ENCODE measurements at places on chromosomes 12 and 14.

- DNase-seq, result no peak
Measured at GRCh38 chr12:51900323-51900889, 6.9 kb upstream of the ACVRL1 start.

DNA sequence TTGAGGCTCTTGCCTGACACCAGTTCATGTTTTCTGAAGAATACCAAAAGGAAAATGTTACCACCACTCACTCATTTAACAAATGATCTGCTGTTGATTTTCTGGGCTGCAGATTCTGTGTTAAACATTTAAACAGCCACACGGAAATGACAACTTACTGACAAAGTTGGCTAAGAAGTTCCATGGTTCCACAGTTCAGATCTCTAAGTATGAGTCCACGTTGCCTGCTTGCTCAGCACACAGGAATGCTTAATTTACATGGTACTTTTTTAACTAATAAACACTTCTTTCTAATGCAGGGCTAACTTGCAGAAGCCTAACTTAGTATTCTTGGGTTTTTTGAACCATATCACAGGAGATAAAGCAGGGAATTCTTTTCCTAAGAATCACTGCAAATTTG lies 34.7 kb downstream of the PTGER2 start:
- DNase-seq, result no peak

DNA sequence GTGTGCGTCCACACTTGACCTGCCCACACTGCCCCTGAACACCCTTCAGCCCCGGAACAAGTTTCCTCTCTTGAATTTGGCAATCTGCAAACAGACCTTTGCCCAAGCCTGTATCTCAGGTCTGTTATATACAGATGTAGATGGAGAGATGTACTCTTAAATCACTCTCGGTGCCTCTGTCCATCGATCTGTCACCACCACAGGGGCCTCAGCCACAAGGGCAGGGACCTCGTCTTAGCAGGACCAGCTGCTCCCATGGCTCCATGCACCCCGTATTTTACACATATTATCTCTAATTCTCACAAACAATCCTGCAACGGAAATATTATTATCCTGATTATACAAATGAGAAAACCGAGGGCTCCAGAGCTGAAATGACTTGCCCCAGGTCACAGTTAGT lies 313.4 kb downstream of the BCL11B start:
- no peak for DNase-seq

DNA sequence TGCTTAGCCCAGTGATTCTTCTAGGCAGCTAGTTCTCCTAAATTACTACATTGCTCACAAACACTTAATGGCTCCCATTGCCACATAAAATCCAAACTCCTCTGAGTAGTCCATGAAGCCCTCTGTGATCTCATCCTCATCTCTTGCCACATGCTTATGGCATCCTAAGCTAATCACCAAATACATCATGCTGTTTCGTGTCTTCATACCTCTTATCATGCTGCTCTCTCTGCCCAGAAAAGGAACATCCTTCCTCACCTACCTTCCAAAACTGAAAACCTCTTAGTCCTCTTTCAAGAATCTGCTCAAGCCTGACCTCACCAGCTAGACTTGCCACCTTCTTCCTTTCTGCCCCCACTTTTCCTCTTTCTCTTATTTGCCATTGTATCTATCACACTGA lies 108.5 kb downstream of the DUSP6 start:
- no peak for DNase-seq

DNA sequence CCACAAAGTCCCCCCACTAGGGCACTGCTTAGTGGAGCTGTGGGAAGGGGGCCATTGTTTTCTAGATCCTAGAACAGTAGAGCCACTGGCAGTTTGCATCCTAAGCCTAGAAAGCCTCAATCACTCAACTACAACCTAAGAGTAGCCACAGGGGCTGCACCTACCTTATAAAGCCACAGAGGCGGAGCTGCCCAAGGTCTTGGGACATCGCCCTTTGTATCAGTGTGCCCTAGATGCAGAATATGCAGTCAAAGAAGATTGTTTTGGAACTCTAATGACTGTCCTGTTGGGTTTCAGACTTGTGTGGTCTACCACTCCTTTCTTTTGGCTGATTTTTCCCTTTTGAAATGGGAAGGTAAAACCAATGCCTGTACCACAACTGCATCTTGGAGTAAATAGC lies 59.5 kb downstream of the ATP2B1 start:
- no peak for DNase-seq

DNA sequence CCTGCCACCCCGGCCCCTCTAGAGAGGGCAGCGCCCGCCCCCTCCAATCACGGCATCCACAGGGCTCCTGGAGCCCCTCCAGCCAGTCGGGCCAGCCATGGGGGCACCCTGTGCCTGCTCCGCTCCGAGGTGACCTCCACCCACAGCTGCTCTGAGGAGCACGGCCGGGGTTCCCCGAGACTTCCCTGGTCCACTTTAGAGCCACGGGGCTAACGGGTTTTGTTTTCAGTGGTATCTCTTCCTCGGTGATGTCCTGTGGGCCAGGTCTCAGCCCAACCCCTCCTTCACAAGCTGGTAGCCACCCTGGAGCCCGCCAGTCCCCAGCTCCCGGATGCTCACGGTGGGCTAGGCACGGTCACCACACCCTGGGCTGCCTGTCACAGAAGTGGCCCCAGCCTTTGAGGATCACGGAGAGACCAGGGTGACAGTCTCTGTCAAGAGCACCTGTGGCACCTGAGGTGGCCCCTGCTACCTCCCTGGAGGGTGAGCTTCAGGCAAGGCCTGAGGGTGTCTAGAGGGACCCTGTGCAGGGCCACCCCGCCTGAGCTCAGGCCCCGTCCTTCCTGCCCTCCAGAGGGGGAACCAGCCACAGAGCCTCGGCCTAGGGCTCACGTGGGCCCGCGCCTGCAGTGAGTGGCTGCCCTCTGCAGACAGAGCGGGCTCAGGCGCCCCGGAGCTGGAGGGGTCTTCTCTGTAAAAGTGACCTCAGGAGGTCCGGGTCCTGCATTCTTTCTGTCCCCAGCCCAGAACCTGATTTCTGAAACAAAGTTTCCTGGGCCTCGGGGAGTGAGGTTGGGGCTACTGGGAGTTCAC lies 146.0 kb upstream of the C14orf180 start:
- no peak for DNase-seq

- DNase-seq, result no peak
Measured at GRCh38 chr12:9731797-9732196, 1.1 kb downstream of the CLECL1 start.

GRCh38 chr12:100721169-100721568 lies 73.4 kb upstream of the ANO4 start:
- no peak for DNase-seq

DNA sequence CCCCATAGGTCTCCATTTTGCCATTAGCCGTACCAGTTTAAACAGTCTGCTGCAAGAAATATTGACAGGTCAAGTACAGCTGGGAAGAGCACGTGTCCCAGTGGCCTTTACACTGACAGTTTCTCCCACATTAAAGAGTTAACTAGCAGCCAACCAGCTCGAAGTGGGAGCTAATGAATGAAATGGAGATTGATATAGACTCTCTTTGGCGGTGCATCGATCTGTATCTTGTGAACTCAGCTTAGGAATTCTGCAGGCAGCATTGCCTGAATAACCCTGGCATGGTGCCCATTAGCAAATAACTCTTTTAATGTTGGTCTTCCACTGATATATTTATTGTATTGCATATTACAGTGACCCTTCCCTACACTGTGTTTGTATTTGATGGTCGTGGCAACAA lies 319.4 kb downstream of the EGLN3 start:
- DNase-seq, result no peak

DNA sequence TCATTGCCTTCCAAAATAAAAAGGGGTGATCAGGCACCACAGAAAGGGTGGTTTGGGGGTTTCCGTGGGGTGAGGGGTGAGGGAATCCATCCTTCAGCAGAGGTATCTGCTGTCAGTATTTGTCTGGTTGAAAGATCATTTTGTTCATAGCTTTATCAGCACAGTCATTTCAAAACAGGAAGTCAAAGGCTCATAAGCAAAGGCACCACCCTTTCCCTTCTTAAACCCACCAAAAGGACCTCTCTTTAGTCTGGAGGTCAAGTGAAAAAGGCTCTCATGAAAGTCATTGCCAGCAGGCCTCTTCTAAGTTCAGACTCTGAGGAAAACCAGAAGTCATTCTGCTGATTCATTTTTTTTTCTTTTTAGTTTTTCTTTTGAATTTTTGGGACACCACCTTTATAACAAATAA lies 6.2 kb downstream of the CHST11 start:
- no peak for DNase-seq

DNA sequence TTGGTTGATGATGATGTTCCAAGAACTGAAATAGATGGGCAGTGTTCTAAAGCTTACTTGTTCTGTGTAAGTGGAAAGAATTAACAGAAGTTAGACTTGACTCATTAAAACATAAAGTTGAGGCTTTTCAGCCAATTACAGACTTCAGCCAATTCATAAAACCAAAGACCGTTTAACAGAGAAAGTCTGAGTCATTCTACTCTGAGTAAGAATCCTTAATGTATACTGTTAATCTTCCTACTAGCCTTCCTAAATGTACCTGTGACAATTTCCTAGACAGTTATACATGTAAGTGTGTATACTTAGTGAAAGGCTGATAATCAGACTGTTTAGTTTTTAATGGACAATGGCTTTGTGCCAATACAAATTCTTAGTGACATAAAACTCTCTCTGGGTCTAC lies 681.0 kb downstream of the RPL10L start:
- no peak for DNase-seq

- no peak for DNase-seq
Measured at GRCh38 chr14:52303236-52303635, 10.9 kb upstream of the PTGER2 start.

GRCh38 chr12:102010265-102010994 lies 51.4 kb downstream of the WASHC3 start:
- no peak for DNase-seq

GRCh38 chr14:85958069-85958468 lies 428.1 kb downstream of the FLRT2 start:
- DNase-seq, result no peak

DNA sequence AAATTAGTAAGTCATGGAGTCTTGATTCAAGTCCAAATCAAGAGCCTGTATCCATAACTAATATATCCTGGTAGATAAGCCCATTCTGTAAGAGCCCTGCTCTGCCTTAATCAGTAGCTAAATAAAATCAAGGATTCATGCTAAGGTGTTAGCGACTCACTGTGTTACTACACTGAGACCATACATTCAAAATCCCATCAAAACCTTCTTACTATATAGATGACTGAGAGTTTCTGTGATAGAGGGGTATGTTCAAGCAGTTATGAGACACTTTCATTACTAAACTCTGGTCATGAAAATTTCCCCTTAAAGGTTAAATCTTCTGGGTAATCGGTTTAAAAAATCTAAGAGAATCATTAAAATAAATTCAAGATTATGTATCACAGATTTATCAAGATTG lies 78.5 kb downstream of the MDGA2 start:
- DNase-seq, result no peak

GRCh38 chr14:100568998-100569733 lies 18.1 kb downstream of the BEGAIN start:
- DNase-seq, result peak; percentile 46

DNA sequence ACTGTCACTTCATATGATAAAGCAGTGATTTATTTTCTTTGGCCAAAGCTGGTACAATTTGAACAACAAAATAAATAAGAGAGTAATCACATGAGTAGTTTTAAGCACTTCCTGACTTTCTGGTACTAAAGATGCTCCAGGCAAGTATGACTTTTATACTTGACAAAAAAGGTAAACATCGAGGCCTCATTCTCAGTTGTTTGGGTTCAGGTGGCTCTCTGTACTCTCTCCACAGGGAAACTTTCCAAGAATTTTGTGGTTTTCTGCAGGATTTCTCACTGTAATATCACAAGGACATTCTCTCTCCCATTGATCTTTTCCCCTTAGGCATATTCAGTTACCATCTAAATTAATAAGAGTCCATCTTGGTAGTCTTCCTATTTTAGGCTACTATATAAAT lies 26.6 kb upstream of the KCNC2 start:
- peak; percentile 4 for DNase-seq

DNA sequence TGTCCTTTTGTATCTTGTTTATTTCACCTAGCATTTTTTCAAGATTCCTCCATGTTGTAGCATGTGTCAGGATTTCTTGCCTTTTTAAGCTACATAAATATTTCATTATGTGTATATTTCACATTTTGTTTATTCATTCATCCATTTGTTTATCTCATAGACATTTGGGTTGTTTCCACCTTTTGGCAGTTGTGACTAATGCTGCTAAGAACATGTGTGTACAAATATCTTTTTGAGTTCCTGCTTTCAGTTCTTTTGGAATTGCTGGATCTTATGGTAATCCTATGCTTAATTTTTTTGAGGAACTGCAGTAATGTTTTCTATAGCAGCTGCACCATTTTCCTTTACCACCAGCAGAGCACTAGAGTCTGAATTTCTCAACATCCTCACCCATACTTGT lies 62.4 kb downstream of the SCN8A start:
- no peak for DNase-seq

DNA sequence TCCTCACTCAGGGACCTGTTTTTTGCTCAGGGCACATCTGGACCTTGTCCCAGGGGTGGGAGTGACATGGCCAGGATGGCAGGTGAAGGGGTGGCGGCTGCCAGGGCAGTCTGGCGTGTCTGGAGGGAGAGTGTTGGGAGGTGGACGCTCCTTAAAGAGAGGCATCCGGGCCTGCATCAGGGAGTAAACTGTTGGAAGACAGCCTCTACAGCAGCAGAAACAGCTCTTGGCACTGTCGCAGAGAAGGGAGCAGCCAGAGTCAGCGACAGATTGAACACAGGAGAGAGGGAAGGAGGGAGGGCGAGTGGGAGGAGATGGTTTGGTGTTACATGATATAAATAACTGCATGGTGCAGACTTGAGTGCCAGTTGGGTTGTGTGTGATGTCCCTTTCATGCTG lies 52.8 kb downstream of the IGF1 start:
- no peak for DNase-seq

GRCh38 chr12:50556273-50556672 lies 51.5 kb downstream of the DIP2B start:
- DNase-seq, result no peak

DNA sequence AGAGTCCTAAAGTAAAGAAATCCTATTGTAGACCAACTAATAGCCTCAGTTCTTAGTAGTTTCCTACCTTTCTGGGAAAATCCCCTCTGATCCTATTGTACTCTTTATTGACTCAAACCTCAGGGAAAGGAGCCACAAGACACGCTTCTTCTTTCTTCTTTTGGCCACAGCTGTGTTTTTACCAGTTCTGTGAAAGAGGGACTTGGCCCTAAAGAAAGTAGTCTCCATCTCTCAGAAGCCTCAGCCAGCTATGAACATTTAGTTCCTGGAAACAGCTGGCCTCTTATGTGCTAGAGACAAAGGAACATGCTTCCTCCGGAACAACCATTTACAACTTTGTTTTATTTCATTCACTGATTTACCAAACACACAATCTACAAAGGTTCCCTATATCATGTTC lies 66.1 kb upstream of the ARID2 start:
- DNase-seq, result no peak

GRCh38 chr12:132783917-132784531 lies 22.4 kb upstream of the ANKLE2 start:
- no peak for DNase-seq

- DNase-seq, result no peak
Measured at GRCh38 chr12:89762498-89763170, 54.0 kb upstream of the ATP2B1 start.

All from urothelium cell line (cell line).